ENCODE measurements at places on chromosomes 1 and 21.
A peak's percentile ranks its signal among the peaks of the same experiment; 100 is the strongest.

DNA sequence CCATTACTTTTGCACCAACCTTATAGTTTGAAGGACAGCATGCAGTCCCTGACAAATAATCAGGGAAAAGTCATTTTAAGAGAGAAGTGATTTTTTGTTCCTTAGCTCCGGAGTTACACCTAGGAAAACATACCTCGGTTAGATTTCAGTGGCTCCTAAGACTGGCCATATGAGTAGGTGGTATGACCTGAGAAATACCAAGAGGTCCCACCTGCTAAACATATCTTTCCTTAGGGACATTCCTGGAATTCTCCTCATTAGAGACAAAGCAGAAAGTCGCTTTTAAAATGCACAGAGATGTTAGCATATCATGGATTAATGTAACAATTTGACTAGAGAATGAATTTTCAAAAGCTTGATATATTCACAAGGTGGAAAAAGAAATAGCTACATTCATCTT lies 84.2 kb upstream of the RNPC3 start:
- no peak for DNase-seq

DNA sequence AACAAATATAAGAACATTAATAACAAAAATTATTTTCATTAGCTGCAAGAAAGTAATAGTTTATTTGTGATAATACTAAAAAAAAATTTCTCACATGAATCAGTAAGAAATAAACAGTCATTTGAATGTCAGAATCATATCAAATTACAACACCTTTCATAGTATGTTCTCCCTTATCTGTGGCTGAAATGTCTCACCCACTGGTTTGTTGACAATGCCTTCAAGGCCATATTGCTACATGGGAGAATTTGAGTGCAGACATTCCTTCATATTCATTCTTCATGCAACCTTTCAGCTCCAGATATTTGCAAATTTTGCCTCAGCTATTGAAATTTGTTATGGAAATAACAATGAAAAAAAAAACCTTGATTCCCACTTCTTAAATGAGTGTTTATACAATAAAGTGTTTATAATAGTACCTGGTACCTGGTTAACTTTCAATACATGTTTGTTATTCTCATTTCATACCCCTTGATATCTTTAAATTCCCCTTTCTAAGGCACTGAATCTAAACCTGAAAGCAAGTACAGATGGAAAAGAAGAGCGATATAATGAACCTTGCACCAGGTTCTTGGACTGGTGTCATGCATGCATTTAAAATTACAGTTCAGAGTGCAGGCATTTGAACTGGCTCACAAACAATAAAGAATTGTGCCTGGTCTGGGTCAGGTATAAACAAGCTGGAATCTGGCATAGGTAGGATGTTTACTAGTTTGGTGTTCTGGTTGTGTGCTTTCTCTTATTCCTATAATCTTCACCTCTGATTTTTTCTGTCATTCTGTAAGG lies 242.2 kb upstream of the ADGRL2 start:
- no peak for DNase-seq

DNA sequence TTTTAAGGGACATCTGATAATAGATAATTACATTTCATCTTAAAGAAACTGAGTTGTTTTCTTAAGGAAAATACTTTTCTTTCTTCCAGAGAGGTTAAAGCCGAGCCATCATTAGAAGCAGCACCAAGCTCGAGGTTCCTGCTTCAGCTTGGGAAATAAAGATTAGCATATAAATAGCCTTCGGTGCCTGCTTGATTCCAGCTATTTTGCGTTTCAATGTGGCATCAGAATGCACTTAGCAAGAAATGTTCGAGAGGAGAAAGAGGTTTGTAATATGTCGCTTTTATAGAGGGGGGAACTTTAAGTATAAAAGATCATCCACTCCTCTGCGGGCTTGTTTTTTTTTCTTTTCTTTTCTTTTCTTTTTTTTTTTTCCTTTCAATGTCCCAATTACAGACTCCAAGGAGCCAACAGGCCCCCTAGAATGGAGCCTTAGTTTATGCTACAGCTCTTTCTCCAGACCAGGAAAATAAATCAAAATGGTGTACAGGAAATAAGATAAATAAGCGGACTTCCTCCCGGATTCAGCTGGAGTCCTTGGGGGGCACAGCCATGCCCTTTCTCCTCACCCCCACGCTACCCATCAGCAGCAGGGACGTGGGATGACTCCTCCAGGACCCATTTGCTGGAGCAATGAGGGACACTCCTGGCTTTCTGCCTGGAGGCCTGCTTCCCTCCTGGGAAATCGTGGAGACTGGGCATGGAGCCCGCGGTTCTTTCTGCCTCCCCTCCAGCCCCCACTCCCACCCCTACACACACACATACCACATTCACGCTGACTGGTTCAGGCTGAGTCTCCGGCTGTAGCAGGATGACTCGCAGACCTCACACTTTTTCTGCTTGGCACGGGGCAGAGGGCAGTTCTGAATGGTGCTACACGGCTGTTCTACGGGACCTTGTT lies 131.6 kb downstream of the RRAGC start:
- DNase-seq = no peak

DNA sequence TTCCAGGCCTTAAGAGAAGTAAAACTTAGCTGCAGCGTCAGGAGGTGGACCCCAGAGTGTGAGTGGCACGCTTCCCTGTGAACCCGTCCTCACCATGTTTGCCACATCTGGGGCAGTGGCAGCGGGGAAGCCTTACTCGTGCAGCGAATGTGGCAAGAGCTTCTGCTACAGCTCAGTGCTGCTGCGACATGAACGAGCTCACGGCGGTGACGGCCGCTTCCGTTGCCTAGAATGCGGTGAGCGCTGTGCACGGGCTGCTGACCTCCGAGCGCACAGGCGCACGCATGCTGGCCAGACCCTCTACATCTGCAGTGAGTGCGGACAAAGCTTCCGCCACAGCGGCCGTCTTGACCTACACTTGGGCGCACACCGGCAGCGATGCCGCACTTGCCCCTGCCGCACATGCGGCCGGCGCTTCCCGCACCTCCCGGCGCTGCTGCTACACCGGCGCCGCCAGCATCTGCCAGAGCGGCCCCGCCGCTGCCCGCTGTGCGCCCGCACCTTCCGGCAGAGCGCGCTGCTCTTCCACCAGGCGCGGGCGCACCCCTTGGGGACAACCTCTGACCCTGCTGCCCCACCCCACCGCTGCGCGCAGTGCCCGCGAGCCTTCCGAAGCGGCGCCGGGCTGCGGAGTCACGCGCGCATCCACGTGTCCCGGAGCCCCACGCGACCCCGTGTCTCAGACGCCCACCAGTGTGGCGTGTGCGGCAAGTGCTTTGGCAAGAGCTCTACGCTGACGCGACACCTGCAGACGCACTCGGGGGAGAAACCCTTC lies 9.3 kb downstream of the ZNF672 start:
- DNase-seq = no peak

DNA sequence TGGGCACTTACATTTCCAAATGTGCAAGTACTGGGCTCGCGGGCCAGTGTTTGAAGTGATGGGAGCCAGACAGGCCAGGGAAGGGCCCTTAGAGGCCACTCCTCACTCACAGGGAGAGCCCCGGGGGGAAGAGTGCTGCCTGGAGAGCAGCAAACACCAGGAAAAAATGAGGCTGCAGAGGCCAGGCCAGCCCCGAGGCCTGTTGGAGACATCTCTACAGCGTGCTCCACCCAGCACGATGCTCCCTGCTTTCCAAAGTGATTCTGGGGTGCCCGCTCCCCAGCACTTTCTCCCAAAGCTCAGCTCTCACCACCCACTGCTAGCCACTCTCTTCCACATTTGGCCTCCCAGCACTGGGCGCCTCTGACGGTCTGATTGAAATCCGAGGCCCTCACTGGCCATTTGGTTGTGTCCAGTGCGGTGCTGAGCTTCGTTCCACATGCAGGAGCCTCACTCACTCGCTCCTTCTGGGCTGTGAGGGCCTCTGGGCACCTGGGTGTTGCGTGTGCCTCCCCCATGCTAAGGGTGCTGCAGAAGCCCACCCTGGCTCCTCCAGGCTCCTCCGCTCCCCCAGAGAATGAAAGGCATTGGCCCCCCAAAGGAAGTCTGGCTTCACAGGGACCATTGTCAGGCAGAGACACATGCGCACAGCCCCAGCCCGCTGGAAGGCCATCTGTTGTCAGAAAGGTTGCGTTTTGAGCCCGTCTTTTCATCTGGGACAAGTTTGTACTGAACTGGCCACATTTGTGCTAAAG lies 385.4 kb upstream of the VAMP3 start:
- no peak for DNase-seq

DNA sequence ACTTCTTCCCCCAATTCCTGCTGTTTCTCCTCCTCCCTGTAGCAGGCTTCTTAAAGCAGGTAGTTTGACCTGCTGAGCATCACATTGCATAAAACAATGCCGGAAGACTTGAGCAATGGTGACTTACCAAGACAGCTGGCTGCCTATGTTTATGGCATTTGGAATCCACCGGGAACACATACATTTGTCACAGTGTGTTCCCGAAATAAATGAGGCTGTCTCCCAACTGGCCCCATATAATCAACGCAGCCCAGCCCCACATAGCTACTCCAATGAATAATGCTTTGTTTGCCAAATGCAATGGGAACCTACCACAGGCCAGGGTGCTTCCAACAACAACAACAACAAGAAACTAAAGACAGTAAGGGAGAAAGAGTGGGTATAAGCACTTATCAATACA lies 186.1 kb upstream of the MAP1LC3C start:
- no peak for DNase-seq

GRCh38 chr1:61434276-61434675 lies 290.7 kb downstream of the TM2D1 start:
- DNase-seq = no peak

GRCh38 chr1:39335216-39335615 lies 130.7 kb downstream of the MACF1 start:
- DNase-seq = no peak

DNA sequence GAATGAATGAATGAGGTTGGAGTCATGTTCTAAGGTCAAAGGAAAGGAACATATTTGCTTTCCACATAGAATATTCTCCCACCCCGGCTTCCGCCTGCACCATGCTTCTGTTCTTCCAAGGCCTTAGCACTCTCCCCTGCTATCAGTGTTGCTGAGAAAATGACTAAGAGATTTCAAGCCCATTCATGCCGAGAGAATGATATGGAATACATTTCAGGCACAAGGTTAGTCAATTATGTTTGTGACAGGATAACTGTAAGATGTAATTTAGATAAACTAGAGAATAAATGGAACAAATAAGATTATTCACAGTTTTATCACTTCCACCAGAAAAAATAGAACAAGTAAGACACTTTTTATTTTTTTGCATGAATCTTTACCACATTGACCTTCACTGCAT lies 122.6 kb downstream of the PLD5 start:
- DNase-seq = no peak

DNA sequence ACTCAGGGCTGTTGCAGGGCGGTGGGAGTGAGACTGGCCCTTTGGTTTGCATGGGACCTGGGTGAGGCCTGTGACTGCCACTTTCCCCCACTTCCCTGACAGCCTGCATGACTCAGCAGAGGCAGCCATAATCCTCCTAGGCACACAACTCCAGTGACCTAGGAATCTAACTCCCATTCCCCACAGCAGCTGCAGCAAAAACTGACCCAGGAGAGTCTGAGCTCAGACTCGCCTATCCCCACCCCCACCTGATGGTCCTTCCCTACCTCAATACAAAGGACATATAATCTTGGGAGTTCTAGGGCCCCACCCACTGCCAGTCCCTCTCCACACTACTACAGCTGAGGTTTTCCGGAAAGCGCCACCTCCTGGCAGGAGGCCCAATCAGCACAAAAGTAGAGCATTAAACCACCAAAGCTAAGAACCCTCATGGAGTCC lies 26.7 kb downstream of the NDC1 start:
- no peak for DNase-seq

- DNase-seq = peak; percentile 93
Observed at GRCh38 chr21:44012474-44013379, 618 bp downstream of the TRAPPC10 start.

DNA sequence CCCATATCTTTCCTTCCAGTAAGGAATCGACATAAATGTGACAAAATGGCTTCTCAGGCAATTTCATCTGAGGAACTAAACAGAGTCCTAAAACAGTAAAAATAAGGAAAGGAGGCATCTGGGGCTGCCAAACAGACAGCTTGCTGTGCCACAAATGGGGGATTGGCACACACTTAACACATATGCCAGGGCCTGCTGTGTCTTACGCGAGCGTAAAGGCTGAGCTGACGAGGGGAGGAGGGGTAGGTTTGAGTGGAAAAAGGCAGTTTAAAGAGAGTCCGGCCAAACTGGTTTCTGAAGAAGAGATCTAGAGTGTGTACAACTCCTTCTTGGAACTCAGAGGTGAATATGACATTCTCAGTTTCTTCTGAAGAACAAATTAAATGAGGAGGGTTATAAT lies 244.1 kb upstream of the MAP1LC3C start:
- DNase-seq = no peak

GRCh38 chr1:234885601-234886000 lies 243.0 kb downstream of the TOMM20 start:
- peak; percentile 47 for DNase-seq

DNA sequence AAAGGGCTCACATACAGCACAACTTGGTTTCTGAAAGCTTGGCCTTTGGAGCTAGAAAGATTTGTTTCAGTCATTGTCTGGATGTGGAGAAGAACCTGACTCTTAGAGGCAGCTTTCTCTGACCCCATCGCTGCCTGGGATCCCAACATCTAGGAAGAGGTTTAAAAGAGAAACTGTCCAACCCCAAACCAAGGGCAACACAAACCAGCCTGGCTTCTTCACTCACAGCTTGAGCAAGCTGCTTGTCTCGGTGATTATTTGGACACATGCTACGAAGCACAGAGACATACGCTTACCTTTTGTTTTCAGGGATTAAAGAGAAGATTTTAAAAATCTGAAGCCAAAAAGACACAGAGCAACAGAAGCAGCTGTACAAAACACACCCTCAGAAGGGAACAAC lies 109.8 kb downstream of the ETS2 start:
- no peak for DNase-seq

DNA sequence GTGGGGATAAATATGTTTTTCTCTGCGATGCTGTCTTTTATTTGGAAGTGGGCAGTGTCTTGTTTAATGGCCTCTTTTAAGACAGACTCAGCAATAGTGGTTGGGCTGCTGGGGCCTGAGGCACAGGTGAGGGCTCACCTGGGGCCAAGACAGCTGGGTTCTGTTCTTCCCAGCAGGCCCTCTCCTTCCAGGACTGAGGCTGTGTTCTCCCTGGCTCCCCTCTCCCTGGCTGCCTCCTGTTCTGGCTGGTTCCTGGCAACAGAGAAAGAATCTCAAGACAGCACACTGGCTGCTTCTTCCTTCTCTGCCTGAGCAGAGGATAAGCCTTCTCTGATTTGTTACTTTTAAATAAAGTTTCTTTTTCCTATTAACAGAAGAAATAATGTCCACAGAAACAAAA lies 7.4 kb upstream of the GRHL3 start:
- DNase-seq = no peak

DNA sequence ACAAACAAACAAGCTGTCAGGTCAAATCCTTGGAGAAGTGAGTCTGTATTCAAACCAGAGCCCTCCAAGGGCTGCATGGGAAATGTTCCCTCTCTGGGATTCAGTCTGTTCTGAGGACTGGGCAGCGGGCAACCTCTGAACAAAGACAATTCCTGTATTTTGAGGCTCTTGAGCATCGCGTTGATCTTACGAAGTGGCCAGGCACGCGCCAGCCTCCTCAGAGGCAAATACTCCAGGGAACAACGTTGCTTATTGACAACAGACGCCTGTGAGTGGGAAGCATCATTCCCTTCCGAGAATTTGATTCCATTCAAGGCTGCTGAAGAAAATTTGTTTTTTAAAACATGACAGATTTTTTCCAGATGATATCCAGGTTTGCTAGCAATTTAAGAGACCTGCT lies 20.0 kb upstream of the TACSTD2 start:
- DNase-seq = no peak

- DNase-seq = no peak
Observed at GRCh38 chr1:53183095-53183990, 13.3 kb upstream of the CPT2 start.

- DNase-seq = no peak
Observed at GRCh38 chr21:35940074-35940927, 120.0 kb downstream of the SETD4 start.

GRCh38 chr1:89995598-89996449 lies 914 bp downstream of the ZNF326 start:
- no peak for DNase-seq
